WTC11 (cell line): ENCODE measurements at places on chromosomes 16 and 17. TPM values are rescaled to one million over a fixed set of nuclear protein-coding genes. Genes with fewer than 3 reads are reported as not detected.

Gene C16orf92
- not detected in 3 replicates for total RNA-seq

DNA sequence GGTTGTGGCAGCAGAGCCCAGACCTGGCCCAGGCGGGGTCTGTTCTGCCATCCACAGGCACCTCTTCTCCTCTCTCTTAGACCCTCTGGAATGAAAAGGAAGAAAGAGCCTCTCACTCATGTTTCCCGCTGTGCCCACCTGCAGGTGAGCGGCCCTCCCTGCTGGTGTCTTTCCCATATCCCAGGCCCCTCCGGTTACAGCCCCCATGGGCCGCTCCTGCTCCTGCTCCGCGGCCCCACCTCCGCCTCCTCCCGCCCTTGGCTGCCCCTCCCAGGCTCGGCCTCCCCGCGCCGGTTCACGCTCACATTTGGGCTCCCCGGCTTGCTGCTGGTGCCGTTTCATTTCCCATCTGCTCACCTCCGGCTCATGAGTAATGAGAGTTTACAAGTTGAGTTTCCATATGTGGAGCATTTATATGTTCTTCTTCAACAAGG, 98.7 kb upstream of the SDK2 start:
- peak; percentile 25 for DNase-seq

DNA sequence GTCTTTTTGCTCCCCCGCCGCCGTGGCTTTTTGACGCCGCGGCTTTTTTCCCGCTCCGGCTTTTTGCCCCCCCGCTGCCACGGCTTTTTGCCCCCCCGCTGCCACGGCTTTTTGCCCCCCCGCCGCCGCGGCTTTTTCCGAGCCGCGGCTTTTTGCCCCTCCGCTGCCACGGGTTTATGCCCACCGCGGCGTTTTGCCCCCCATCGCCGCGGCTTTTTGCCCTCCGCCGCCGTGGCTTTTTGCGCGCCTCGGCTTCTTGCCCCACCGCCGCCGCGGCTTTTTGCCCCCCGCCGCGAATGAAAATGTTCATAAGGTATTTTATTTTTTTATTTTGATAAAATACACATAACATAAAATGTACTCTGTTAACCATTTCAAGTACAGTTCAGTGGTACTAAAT, 527.2 kb upstream of the WSB1 start:
- no peak for DNase-seq

DNA sequence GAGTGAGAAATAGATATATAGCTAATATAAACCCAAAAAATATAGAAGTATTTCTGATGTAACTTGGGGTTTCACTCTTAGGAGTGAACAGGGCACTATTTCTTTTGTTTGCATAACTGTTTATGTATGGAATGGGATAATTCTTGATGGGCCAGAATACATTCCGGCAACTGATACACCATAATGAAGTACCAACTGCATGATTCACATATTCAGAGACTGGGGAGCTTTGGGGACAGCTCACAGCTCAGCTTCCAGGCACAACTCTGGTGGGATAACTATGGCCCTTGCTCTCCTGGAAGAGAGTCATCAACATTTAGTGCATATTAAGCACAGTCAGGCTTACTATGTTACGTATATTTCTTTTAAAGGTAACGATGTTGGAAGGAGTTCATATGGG, 42.1 kb upstream of the ADCY7 start:
- DNase-seq: no peak

DNA sequence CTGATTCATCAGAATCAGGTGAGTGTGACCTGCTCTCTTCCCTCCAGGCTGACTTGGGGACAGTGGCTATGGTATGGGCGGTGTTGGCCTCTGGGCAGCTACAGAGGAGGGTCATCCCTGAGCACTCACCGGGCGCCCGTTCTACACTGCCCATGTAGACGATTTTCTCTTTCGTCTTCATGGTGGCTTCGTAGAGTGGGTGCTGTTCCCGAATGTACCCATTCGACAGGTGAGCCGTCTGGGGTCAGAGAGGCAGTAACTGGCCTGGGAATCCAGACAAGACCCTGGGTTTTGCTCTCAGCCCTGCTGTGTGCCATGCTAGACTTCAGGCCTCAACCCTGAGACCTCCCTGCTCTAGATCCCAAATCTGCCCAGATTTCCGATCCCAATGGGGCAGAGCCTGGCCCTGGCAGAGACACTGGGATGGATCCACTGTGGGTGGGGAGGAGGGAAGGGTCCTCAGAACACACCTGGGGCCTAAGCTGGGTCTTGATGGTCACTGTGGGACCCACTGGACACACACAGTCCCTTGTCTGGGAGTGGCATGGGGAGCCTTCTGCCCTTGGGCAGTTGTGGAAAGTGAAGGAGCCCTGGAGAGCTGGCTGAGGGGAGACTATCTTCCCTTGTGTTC, 13.2 kb downstream of the USP6 start:
- DNase-seq: no peak

GRCh38 chr17:35683591-35683990, 47.8 kb upstream of the RASL10B start:
- no peak for DNase-seq
